ENCODE measurements at places on chromosomes 4 and X.

- DNase-seq = no peak
Measured at GRCh38 chrX:97790850-97791249, 907.1 kb downstream of the RPA4 start.

GRCh38 chr4:78845472-78845871 lies 69.3 kb downstream of the BMP2K start:
- DNase-seq = no peak

- peak; percentile 51 for DNase-seq
Measured at GRCh38 chrX:135477576-135477975, 42.9 kb upstream of the INTS6L start.

GRCh38 chrX:24360272-24360671 lies at the start of gene SUPT20HL1:
TSS of gene SUPT20HL1 (plus strand) at chrX:24360639. CDS start at chrX:24362761, 2,122 bp downstream.
- DNase-seq = no peak

- no peak for DNase-seq
Measured at GRCh38 chrX:49160908-49161307, 1.6 kb upstream of the MAGIX start.

- DNase-seq = no peak
Measured at GRCh38 chr4:57370691-57371090, 260.5 kb upstream of the IGFBP7 start.

DNA sequence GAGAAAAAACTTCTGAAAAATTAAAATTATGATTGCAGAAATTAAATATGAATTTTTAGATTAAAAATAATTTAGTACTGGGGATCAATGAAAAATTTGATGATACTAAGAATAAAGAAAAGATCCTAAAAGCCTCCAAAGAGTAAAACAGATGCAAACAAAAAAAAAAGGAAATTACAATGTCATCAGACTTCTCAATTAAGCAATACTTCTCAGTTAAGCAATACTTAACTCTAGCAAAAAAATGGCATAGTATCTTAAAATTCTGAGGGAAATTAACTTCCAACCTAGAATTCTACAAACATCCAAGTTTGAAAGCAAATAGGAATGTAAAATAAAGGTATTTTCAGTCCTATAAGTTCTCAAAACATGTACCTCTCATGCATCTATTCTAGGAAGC lies 141.2 kb upstream of the INTU start:
- DNase-seq = no peak

GRCh38 chr4:87985097-87985886 lies 9.8 kb downstream of the SPP1 start:
- DNase-seq = no peak

DNA sequence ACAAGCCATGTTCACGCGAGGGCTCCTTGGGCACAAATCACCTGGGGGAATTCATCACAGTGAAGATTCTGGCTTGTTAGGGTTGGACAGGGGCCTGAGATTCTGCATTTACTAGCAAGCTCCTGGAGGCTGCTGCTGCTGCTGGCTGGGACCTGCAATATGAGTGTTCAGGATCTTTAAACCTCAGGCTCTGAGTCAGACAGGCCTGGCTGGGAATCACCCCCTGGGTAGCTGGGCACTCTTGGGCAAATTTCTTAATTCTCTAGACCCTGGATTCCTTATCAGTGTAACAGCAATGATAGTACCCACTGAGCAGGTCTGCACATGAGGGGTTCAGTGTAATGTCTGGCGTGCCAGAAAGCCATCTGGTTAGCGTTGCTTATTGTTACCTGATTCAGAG lies 101.5 kb downstream of the DHX15 start:
- no peak for DNase-seq

GRCh38 chrX:71106427-71106826 lies at the start of gene CXorf65:
TSS of gene CXorf65 (minus strand) at chrX:71106740. CDS start at chrX:71106556, 184 bp downstream.
- DNase-seq = no peak

DNA sequence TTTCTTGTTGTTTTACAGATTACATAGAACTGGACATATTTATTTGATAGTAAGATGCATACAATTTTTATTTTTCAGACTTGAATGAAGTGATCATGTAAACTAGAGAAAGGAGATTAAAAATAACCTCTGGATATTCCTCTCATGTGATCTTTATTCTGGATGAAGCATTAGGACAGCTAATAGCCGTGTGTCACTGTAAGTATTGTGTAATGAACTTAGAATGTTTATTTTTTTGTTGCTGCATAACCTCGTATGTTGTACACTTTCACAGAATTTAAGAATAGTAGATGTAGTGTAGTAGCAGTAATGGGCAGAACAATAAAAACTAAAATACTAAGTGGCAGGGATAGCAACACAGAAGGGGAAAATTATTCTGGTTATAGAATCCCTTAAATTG lies 2094.5 kb upstream of the TENM3 start:
- DNase-seq = no peak

- no peak for DNase-seq
Measured at GRCh38 chr4:68176500-68176899, 46.8 kb upstream of the TMPRSS11F start.
